Mammary epithelial cell (primary cell): ENCODE measurements at places on chromosomes 5 and 9. TPM values are rescaled to one million over a fixed set of nuclear protein-coding genes. Genes with fewer than 3 reads are reported as not detected.

Gene ANKRD18B
- polyA plus RNA-seq = 0.67 TPM

Gene LURAP1L
- polyA plus RNA-seq = 16.6 TPM

Gene TMEM174
- polyA plus RNA-seq = not detected

Gene FUBP3
- polyA plus RNA-seq = 27.1 TPM

Gene IFNA21
- polyA plus RNA-seq = not detected

Gene SPATA31D3
- not detected for polyA plus RNA-seq

Gene OR1J2
- not detected for polyA plus RNA-seq

Gene HRH2
- 0.01 TPM for polyA plus RNA-seq

Gene UNC5A
- polyA plus RNA-seq = 0.07 TPM

Gene OSMR
- 48.9 TPM for polyA plus RNA-seq

Gene RAI14
- polyA plus RNA-seq = 46.7 TPM

Gene GPR151
- not detected for polyA plus RNA-seq

Gene SEC24A
- 19.9 TPM for polyA plus RNA-seq

Gene DMGDH
- not detected for polyA plus RNA-seq

Gene CFAP77
- not detected for polyA plus RNA-seq

Gene CAPSL
- not detected for polyA plus RNA-seq

Gene PCDHGA6
- polyA plus RNA-seq = 0.96 TPM

Gene CNTFR
- not detected for polyA plus RNA-seq

Gene FOXD4L4
- 0.02 TPM for polyA plus RNA-seq

Gene MINAR2
- not detected for polyA plus RNA-seq

Gene FCN2
- polyA plus RNA-seq = not detected

Gene ATOX1
- polyA plus RNA-seq = 310 TPM

Gene LCN1
- polyA plus RNA-seq = not detected

Gene SMIM3
- 62.5 TPM for polyA plus RNA-seq

Gene PCDHGB5
- polyA plus RNA-seq = 8.6 TPM

Gene PCDHB1
- polyA plus RNA-seq = not detected

Gene PCDHGA12
- 1.1 TPM for polyA plus RNA-seq

Gene PPIC
- polyA plus RNA-seq = 38.7 TPM

Gene GADD45G
- polyA plus RNA-seq = 0.08 TPM

Gene PRRX2
- polyA plus RNA-seq = not detected

Gene IFNA13
- polyA plus RNA-seq = not detected

Gene FOXE1
- 0.11 TPM for polyA plus RNA-seq

Gene WWC1
- polyA plus RNA-seq = 14.0 TPM

Gene PCDH1
- 41.7 TPM for polyA plus RNA-seq

Gene PCDHB3
- 0.15 TPM for polyA plus RNA-seq

Gene BAAT
- polyA plus RNA-seq = 0.02 TPM

Gene GMCL2
- polyA plus RNA-seq = not detected

Gene TAF11L10
- polyA plus RNA-seq = not detected

Gene ST8SIA4
- polyA plus RNA-seq = not detected

Gene ENTREP1
- 1.3 TPM for polyA plus RNA-seq

Gene DRD1
- not detected for polyA plus RNA-seq

Gene SLC36A2
- not detected for polyA plus RNA-seq

Gene ADCY2
- polyA plus RNA-seq = not detected

Gene MYORG
- polyA plus RNA-seq = 7.5 TPM

Gene DMRT2
- polyA plus RNA-seq = not detected

Gene GARNL3
- 0.26 TPM for polyA plus RNA-seq

Gene SPIN1
- polyA plus RNA-seq = 44.6 TPM

Gene ANKRD33B
- polyA plus RNA-seq = 0.50 TPM

Gene ZBTB6
- 3.7 TPM for polyA plus RNA-seq
